ENCODE measurements at places on chromosomes 1 and 21.

DNA sequence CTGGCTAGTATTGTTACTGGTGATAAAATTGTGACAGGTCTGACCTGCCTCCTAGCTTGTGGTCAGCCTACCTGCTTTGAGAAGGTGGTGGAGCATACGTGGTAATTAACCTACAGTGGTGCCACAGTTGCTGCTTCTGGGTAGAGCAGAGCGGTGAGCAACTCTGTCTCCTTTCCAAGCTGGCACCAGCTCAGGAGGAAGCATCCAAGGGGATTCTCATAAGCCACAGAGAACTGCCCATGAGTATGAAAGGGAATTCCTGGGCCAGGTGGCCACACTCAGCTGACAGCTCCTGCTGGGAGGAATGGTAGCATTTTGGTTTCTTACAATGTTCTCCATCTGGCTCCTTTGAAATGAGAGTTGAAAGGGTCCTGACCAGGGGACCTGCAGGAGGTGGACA lies 39.4 kb downstream of the ATP2B4 start:
- DNase-seq = no peak

GRCh38 chr1:208535511-208535910 lies 291.3 kb upstream of the PLXNA2 start:
- DNase-seq = no peak

GRCh38 chr1:70737125-70737524 lies 310.5 kb downstream of the PTGER3 start:
- DNase-seq = peak; percentile 31

- DNase-seq = no peak
Measured at GRCh38 chr1:182035097-182035770, 26.3 kb downstream of the ZNF648 start.

DNA sequence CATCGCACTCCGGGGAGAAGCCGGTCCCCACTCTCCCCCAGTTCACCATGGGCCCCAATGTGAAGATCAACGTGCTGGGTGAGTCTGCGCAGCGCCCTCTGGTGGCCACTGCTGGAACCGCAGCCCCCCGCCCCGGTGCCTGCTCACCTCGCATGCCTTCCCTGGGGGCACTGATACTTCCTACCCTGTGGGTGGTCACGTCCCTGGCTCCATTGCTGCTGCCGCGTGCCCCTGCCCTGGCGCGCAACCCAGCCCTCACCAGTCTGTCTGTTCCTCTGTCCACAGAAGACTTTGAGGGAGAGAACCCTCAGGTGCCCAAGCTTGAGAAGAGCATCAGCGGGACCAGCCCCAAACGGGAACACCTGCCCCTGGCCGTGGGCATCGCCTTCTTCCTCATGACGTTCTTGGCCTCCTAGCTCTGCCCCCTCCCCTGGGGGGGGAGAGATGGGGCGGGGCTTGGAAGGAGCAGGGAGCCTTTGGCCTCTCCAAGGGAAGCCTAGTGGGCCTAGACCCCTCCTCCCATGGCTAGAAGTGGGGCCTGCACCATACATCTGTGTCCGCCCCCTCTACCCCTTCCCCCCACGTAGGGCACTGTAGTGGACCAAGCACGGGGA lies 7.6 kb downstream of the EFNA3 start:
- peak; percentile 55 for DNase-seq

DNA sequence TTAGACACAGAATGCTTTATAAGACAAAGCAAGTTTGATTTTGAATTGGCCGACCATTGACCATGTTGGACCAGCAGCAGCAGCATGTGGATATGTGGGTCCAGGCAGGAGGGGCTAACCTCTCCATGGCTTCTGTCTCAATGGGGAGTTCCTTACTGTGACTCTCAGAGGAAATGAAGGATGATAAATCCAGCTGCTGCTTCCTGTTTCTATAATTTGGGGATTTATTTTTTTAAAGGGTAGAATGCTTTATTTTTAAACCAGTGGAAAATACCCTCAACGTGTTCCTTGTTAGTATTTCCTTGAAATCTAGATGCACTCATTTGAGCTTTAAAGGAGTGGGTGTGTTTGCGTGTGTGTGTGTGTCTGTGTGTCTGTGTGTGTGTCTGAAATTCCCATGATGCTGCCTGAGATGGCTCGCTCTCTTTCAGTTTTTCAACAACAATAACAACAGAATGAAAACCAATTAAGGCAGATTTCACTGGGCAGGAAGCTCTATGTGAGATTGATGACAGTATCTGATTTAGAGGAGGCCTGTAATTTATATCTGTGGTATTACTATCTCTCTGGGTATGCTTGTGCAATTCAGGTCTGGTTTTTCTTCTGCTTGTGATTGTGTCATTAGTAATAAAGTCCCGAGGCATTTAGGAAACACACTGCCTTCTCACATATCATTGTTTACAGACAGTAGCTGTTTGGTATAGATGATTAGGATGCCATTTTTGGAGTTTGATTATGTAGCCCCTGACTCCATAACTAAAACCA lies 86.1 kb upstream of the ZNF326 start:
- DNase-seq = peak; percentile 52

- no peak for DNase-seq
Measured at GRCh38 chr1:109258481-109259466, 9.4 kb downstream of the CELSR2 start.

DNA sequence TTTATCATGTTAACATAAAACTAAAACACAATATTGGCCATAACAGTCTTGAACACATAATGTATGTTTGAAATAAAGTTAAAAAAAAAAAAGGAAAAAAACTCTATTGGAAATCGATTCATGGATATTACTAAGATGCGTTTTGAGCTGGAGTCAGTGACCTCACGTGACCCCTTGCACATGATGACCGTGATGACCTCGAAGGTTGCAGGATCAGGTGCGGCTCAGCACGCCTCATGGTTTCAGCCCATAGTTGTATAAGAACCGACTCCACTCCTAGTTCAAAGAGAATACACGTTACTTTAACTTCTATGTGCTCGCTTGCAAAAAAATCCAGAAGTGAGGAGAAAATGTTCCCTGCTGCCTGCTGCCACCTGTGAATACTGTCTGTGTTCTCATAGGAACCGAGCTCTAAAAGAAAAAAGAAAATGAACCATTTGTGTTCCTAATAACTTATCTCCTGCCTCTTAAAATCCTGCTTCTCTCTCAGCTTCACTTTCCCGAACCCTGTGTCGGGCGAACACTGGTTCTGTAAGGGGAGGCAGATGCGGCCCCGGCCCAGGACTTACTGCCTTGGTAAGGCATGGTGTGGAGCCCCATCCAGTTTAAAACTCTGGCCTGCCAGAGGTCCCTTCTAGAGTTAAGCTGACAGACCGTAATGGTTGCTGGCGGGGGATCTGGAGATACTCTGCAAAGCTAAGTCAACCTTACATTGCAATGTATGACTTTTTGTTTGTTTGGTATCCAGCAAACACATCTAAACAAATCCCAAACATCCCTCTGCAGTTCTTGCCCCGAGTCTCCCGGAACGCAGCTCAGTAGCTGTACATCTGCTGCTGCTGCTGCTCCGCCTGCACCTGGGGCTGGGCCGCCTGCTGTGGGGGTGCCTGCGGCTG lies 33.8 kb upstream of the RIPK4 start:
- no peak for DNase-seq

DNA sequence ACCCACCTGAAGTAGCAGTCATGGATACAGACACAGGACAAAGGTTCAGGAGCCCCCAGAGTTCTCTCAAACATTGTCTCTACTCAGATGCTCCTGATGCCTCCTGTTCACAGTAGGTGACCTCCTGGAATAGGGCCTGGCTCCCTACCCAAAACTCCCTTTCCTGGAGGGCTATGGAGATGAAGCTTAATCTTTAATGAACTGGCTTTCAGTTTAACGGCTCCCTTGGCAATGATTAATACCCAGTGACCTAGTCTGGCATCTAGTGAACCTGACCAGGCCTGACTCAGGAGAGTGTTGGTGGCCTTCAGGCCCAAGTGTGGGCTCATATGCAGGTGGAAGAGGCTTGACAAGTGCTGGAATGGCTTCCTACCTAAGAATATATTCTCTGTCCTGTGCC lies 65.2 kb upstream of the TRABD2B start:
- DNase-seq = no peak

DNA sequence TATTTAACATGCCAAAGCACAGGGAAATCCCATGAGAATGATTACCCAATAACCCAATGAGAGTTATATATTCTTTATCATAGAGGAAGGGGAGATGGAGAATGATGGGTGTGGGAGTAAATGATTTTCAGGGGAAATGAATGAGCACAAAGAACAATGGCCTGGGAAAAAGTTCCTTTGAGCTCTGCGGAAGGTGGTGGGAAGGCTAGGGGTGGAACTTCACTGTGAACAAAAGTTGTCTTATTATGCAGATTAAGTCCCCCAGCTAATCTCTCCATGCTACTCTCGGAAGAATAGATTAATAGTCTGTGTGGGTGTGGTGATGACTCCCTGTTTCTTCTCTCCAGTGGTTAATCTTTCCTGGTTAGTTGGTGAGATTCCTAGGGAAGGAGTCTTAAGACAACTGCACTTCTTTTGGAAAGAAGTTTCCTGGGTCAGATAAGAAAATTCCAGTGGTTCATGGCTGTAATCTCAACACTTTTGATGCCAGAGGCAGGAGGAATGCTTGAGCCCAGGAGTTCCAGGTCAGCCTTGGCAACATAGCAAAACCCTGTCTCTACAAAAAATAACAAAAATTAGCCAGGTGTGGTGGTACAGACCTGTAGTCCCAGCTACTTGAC lies 71.6 kb downstream of the DNTTIP2 start:
- DNase-seq = no peak

GRCh38 chr1:199089393-199090122 lies 450.7 kb downstream of the PTPRC start:
- DNase-seq = peak; percentile 55

DNA sequence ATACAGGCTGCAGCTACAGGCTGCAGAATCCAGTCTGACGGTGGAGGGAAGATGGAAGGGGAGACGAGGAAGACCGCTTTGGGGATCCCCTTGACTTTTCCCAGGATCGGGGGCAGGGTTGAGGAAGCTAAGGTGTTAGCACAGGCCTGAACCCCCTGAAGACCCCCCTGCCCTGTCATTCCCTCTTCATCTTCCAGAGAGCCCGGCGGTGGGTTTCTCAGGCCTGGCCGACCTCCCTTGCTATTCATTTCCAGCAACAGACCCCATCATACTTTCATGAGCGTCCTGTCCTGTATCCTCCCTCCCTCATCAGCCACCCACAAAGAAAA lies 112.0 kb downstream of the PGBD5 start:
- DNase-seq = no peak

DNA sequence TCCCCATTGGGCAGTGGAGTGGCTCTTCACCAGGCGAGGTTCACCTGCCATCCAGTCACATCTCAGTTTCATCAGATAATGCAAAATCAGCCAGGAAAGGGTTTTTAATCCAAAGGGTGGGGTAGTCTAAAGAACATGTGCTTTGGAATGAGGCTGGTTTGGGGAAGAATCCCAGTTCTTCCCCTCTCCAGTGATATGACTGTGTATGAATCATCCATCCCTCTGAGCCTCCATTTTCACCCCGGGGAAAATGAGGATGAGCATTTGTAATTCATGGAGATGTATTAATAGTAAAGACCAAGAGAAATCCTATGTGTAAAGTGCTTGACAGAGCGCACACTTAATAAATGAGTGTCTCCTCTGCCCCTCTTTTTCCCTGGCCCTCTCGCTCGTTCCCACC lies 215.1 kb upstream of the FGGY start:
- no peak for DNase-seq

GRCh38 chr1:46444466-46444865 lies 45.2 kb upstream of the DMBX1 start:
- DNase-seq = no peak

GRCh38 chr1:54199151-54199764 lies 572 bp downstream of the CYB5RL start:
- DNase-seq = no peak

- no peak for DNase-seq
Measured at GRCh38 chr1:33323663-33324477, 3.0 kb upstream of the A3GALT2 start.

- no peak for DNase-seq
Measured at GRCh38 chr1:25080294-25081209, 150.5 kb upstream of the RUNX3 start.

DNA sequence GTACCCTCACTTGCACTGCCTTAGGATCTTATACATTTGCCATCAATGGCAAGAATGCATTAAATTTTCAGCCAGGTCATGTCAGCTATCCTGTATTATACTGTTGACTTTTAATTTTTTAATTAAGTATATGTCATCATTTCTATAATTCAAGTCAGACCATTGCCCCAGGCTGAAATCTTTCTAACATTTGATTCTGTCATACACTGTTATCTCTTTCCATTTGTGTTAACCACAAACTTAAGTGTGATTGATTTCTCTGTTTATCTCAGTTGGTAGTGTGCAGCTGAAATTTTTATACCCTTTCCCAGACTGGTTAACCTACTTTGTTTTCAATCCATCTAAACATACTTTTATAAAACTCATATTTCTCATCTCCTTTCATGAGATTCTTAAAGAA lies 153.3 kb downstream of the ZP4 start:
- no peak for DNase-seq

DNA sequence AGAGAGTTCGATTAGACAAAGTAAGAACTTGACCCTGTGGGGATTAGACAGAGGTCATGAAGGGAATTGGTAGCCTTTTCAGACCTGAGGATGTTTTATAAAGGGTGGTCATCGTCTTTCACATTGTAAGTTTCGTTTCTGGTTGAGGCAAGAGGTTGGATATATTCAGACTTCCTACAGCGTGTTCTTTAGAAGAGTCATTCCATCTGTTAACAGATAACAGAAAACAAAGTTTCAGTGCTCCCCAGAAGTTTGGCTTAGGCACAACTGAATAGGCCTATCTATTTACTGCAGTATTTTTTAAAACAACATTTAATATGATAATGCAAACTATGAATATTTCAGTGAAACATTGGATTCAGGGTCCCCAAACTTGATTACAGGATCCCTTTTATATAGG lies 17.1 kb upstream of the IVNS1ABP start:
- DNase-seq = no peak

DNA sequence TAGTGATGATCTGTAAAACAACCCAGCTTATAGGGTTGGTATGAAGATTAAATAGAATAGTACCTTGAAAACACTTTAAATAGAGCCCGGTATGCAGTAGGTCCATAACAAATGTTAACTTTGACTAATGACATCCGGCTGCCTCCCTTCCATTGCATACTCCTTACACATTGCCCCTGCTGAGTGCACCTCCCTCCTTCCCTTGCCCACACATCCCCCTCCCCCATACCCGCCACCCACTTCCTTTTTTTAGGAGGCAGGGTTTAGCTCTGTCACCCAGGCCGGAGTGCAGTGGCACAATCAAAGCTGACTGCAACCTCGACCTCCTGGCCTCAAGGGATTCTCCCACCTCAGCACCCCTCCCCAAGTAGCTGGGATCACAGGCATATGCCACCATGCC lies 24.4 kb upstream of the ZC3H12A start:
- peak; percentile 68 for DNase-seq

DNA sequence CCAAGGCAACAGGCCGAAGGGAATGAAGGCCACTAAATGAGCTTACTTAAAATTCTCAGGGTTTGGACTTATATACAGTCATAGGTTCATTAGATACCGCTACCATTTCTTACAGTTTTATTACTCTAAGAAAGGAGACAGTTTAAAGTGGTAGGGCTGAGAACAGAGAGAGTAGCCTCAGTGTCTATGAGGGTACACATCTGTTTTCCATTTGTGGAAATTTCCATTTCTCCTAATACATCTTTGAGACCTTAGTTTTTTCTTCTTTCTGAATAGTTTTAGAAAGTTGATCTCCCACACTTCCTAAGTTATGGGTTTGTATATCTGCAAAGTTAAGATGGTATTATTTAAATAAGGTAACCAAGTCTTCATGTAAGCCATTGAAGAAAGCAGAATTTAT lies 1279.1 kb downstream of the NCAM2 start:
- no peak for DNase-seq
